Activated T-cell treated with anti-CD3 and anti-CD28 coated beads for 48 hours (primary cell): ENCODE measurements at places on chromosomes 3 and 15.

GRCh38 chr3:129343643-129344360 lies 65.1 kb downstream of the HMCES start:
- peak; percentile 37 for DNase-seq

- no peak for DNase-seq
These were observed 464.2 kb downstream of the MECOM start for GRCh38 chr3:169199283-169199682.

DNA sequence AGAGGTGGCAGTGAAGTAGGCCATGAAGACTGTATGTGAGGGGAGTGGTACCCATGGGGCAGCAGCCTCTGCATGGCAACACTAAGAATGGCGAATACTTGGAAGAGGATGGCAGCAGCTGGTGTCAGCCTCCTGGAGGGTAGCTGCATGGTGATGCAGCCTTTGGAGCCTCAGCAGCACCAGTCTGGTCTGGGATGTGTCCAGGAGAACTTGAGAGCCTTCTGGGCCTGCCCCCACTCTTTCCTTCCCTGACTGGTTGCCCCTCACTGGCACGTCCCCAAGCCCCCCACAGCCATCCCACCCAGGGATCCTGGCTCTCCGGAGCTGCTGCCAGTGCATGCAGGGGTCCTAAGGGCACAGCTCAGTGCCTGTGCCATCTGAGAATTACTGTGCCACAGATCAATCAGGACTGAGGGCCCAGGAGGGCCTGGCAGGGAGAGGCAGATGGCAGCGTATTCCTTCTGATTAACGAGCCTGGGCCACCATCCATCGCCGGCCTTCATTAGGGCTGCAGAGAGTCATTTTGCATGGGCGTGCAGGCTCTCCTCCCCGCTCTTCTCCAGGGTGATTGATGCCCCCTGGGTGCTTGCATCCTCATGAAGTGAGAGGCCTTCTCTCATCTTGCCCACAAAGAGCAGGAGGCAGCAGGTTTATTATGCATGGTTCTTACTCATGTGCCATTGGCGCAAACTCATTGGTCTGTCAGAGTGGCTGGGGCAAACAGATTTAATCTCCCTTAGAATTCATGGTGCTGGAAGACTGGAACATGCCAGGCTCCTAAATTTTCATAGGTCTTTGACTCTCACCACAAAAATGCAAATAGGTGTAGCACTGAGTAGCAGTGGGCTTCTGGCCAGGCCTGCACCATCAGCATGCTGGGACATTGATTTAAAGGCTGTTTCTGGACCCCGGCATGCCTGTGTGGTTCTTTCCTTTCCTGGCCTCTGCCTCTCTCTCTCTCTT lies 116.8 kb downstream of the EPHB1 start:
- no peak for DNase-seq

DNA sequence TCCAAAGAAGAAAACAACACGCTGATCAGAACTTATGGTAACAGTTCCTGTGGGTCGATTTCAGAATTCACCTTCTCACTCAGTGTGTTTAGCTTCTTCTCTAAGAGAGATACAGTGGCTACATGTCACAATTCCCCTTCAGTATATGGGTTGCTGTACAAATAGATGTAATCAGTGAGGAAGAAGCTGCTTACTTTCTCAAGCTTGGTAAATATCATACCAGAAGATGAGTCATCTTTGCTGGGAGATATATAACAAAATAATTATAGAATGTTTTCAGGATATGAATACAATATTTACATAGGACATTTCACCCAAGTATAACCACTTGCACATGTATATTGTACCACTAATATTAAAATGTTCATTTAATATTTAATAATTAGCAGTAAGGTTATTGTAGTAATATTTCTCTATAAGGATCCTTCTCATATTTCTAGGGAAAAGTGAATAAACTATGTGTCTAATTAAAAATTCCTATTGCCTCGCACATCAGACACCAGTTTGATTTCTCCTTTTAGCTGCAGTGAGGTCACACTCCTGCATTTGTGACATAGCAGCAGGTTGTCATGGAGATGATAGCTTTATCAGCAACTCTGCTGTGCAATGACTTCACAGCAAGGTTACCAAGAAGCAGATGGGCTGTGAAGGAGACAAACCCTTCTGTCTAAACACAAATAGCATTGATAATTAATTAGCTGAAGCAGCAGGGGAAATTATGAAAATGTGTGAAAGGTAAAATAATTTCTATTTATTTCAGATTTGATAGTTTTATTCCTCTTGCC lies 211.4 kb downstream of the TUSC7 start:
- DNase-seq: no peak
